ENCODE measurements at places on chromosomes 7 and 10.

GRCh38 chr7:90231304-90231703 lies 13.7 kb upstream of the CFAP69 start:
- H3K4me1 ChIP-seq: peaks cover 6% of the 10 kb centered on the region
- no peaks in the 10 kb centered on the region for H3K36me3 ChIP-seq
- DNase-seq: no peak

- no peak overlapping the region for H3K4me3 ChIP-seq
- no peak for DNase-seq
- no peaks in the 10 kb centered on the region for H3K27me3 ChIP-seq
- H3K27ac ChIP-seq: no peak overlapping the region
These were observed 51.1 kb downstream of the CAMK1D start for GRCh38 chr10:12400266-12400931.

GRCh38 chr10:8990280-8990987 lies 935.9 kb downstream of the GATA3 start:
- H3K27ac ChIP-seq: no peak overlapping the region
- no peak overlapping the region for H3K4me3 ChIP-seq

DNA sequence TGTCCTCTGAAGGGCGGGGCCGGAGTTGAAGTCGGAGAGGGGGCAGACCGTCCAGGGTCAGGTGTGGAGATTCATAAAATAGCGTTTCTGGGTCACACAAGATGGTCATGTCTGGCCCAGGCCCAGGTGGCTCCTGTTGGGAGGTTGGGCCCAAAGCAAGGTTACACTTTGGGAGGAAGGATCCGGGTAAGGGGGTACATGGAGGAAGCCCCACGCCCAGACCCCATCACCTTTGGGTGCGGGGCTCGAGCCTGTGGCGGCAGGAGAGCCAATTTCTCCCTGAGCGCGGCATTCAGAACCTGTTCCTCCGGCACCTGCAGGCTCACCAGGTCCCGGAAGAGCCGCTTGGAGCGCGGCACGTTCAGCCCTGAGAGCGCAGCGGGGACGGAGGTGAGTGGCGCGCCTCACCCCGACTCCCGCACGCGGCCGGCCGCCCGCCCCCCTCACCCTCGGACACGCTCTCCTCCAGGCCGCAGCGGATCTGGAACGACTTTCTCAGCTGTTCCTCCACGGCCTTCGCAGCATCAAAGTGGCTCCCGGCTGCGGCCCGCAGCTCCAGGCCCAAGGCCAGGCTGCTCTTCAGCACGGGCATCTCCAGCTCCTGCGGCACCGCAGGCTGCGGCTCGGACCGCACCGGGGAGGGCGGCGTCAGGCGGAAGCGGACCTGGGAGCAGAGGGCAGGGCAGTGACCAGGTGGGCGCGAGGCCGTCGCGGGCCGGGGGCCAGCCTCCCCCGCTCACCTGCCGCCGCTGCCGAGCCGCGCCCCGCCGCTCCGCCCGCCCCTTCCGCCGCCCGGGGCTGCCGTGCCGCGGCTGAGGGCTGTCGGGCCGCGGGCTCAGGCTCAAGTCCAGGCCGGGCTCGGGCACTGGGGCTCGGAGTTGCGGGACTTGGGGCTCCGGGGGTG lies 644 bp downstream of the PPP1R35 start:
- H3K36me3 ChIP-seq: peaks cover 17% of the 10 kb centered on the region
- DNase-seq: no peak
- peaks cover 34% of the 10 kb centered on the region for H3K4me1 ChIP-seq

DNA sequence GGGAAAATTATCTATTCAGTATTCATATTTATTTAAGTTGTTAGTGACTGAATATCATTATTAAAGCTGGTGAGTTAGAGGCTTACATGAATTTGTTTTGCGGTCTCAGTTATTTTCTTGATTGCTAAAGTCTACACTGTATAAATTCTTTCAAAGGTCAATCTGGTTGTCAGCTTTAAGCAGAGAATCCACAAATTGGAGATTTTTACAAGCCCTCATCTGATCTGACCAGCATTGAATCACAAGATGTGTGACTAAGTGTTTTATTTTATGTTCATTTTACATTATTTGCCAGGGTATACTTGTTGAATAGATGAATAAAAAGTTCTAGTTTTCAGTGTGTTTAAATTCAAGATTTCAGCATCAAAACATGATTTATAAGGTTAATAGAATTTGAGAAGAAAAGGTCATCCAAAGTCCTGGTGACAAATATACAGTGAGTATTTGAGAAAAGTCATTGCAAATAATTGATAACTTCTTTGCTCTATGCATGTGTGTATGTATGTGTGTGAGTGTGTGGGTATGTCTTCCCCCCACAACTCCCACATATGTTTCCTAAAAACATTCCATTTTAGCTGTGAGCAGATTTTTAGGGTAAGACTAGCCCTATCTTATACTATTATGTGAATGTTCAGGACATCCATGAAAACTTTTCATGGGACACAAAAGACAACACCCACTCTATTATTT lies 4.4 kb downstream of the SEMA3A start:
- no peak overlapping the region for H3K4me3 ChIP-seq
- no peaks in the 10 kb centered on the region for H3K27me3 ChIP-seq
- no peak for DNase-seq
- peaks cover 18% of the 10 kb centered on the region for H3K4me1 ChIP-seq

DNA sequence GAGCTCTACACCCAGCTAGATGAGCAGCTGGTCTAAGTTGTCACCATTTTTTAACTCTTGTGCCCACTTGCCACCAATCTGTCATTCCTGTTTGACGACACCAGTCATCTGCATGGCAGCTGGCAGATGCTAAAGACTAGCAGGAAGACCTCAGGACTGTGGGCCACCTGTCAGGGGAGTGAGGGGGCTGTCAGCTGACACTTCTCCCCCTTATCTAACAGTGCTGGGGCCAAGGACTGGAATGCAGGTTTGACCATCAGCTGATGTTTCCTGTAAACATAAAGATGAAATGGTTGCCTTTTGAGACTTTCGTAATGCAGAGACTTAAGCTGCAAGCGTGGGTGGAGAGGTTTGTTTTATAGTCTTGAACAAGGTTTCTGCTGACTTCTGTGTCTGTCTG lies 93.5 kb downstream of the WNT2 start:
- DNase-seq: no peak
- H3K27ac ChIP-seq: no peak overlapping the region
- H3K4me3 ChIP-seq: no peak overlapping the region
- H3K27me3 ChIP-seq: no peaks in the 10 kb centered on the region
- H3K4me1 ChIP-seq: no peaks in the 10 kb centered on the region
- peaks cover 15% of the 10 kb centered on the region for H3K36me3 ChIP-seq

DNA sequence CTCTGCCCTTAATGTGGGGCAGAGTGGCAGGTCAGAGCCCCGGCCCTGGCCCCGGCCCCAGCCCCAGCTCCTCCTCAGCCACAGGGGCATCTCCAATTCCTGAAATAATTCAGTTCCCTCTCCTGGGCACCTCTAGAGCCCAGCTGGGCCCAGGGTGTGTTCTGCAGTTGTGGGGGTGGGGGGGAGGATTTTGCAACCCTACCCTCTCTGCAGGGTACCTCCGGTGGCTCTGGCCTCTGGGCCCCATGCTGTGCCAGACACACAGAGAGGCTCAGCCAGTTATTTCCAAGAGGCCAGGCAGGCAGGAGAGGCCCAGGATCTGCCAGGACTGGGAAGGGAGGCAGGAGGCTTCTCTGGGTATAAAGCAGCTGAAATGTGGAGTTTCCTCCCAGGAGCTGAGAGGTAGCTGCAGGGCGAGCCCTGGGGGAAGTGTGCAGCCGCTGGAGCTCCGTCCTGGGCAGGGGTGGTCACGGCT lies 47.9 kb downstream of the PWWP2B start:
- no peaks in the 10 kb centered on the region for H3K27me3 ChIP-seq
- no peaks in the 10 kb centered on the region for H3K36me3 ChIP-seq
- H3K4me3 ChIP-seq: no peak overlapping the region
- no peak for DNase-seq

DNA sequence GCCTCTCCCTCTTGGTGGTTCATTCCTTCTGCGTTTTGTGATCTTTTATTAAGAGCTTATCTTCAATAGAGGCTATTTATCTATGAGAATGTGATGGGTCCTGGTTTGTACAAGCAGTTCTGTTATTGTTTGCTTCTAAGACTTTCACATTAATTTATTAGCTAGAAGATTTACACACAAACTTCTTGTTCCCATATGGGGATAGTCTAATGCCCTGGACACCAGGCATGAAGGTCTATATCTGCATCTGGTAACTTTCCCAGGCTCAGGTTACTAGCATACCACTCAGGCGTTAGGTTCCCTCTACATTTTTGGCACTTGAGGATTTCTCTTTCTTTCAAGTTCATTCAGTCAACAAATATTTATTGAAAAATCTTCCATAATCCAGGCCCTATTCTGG lies 7.7 kb downstream of the XPNPEP1 start:
- DNase-seq: no peak
- H3K4me1 ChIP-seq: no peaks in the 10 kb centered on the region
- no peak overlapping the region for H3K27ac ChIP-seq
- peaks cover 14% of the 10 kb centered on the region for H3K36me3 ChIP-seq
- H3K27me3 ChIP-seq: no peaks in the 10 kb centered on the region

- H3K27ac ChIP-seq: no peak overlapping the region
- no peaks in the 10 kb centered on the region for H3K36me3 ChIP-seq
- H3K4me1 ChIP-seq: peaks cover 26% of the 10 kb centered on the region
- no peaks in the 10 kb centered on the region for H3K27me3 ChIP-seq
- no peak overlapping the region for H3K4me3 ChIP-seq
These were observed 3.9 kb upstream of the INPP5A start for GRCh38 chr10:132533571-132534260.

GRCh38 chr10:109961174-109962001 lies 38.1 kb upstream of the XPNPEP1 start:
- H3K27me3 ChIP-seq: no peaks in the 10 kb centered on the region
- H3K36me3 ChIP-seq: no peaks in the 10 kb centered on the region
- H3K4me1 ChIP-seq: peaks cover 39% of the 10 kb centered on the region
- H3K4me3 ChIP-seq: no peak overlapping the region
- H3K27ac ChIP-seq: no peak overlapping the region

GRCh38 chr7:4794591-4795350 lies 19.3 kb downstream of the AP5Z1 start:
- no peaks in the 10 kb centered on the region for H3K27me3 ChIP-seq
- no peak for DNase-seq
- H3K27ac ChIP-seq: no peak overlapping the region
- no peak overlapping the region for H3K4me3 ChIP-seq

DNA sequence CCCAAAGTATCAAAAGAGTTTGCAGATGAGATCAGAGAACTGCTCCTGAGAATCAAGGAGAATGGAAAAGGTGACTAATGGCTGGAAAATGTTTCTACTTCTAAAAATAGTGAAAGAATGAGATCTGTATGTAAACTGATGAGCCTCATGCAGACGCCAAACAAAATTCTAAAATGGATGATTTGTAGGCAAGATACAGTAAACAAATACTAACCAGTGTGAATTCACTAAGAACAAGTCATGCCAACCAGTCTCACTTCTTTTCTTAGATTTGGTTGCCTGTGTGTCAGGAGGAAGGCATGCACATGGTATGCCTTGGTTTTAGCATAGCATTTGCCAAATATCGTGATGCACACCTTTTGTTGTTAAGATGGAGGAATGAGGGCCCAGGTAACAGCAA lies 94.9 kb upstream of the PIK3CG start:
- H3K4me3 ChIP-seq: no peak overlapping the region
- H3K27ac ChIP-seq: no peak overlapping the region
- no peaks in the 10 kb centered on the region for H3K27me3 ChIP-seq
- no peaks in the 10 kb centered on the region for H3K36me3 ChIP-seq
- peaks cover 9% of the 10 kb centered on the region for H3K4me1 ChIP-seq
- no peak for DNase-seq

DNA sequence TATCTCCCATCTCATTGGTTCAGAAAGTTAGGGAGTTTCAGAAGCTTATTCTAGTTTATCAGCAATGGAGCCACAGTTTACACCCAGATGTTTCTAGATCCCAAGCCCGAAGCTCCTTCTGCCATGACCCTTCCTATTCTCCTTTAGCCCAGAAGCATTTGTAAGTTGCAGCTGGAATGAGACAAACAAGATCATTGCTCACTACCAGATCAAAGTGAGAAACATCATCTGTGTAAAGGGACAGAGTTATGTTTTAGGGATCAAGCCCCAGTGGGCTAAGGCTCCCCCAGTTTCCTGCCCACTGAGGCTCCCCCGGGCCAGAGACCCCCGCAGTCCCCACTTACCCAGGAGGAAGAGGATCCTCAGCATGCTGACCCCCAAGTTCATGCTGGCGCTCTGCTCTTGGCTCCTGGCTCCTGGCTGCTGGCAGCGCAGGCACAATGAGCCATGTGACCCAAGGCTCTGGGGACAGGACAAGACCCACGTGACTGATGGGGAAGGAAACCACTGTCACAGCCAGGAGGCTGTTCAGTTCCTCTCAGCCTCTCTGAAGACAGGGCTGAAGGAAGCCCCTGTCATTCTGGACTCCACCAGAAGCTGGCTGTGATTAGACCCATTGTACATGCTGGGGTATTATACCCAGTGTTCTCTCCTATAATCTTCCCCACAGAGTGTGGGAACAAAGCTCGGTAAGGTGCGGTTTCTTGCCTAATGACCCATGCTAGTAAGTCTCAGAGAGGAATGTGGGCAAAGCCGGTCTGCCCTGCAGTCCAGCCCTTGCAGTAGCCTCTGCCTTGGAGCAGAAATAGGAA lies at the start of gene TMEM273:
TSS of gene TMEM273 (minus strand) at position 442 of the 812 bp plus-strand sequence. CDS start at position 387, 55 bp downstream.
- H3K27ac ChIP-seq: peak within 1 kb of the TSS; percentile 52
- H3K4me3 ChIP-seq: peak within 1 kb of the TSS; percentile 61
- no peaks in the 10 kb centered on the region for H3K36me3 ChIP-seq
- peak; percentile 32 for DNase-seq
- H3K4me1 ChIP-seq: no peaks in the 10 kb centered on the region

GRCh38 chr7:7251742-7252141 lies 69.4 kb downstream of the C1GALT1 start:
- no peaks in the 10 kb centered on the region for H3K27me3 ChIP-seq
- H3K4me3 ChIP-seq: no peak overlapping the region
- no peaks in the 10 kb centered on the region for H3K4me1 ChIP-seq
- DNase-seq: no peak

- no peak overlapping the region for H3K4me3 ChIP-seq
- H3K4me1 ChIP-seq: no peaks in the 10 kb centered on the region
- no peak overlapping the region for H3K27ac ChIP-seq
- H3K27me3 ChIP-seq: no peaks in the 10 kb centered on the region
- no peaks in the 10 kb centered on the region for H3K36me3 ChIP-seq
These were observed 55.1 kb downstream of the ANKMY2 start for GRCh38 chr7:16590424-16590823.

DNA sequence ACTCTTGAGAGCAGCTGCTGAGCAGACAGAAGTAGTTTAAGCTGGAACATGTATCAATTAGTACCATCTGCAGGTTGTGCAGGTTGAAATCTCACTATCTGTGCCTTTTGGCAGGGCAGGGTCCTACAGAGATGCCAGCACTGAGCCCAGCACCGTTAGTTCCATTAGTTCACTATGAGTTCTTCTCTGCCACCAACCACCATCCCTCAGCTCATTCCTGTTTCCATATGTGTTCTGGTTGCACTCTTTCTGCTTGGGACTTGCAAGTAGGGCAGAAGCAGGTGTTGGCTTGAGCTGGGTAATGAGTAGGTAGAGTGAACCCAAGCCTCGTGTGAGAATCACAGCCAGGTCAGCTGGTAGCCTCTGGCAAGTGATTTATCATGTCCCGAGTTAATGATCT lies 2.8 kb downstream of the SMO start:
- H3K4me1 ChIP-seq: peaks cover 21% of the 10 kb centered on the region
- no peak overlapping the region for H3K4me3 ChIP-seq
- no peaks in the 10 kb centered on the region for H3K36me3 ChIP-seq
- H3K27me3 ChIP-seq: peaks cover 16% of the 10 kb centered on the region
- no peak for DNase-seq

Measured in esophagus squamous epithelium (tissue), 5 donors.